ENCODE measurements at places on chromosomes 1 and 21.

- peak; percentile 15 for DNase-seq
These were observed 145.2 kb downstream of the TNR start for GRCh38 chr1:175597969-175598765.

GRCh38 chr1:26127235-26128163 is 15.9 kb downstream of the PDIK1L start:
- DNase-seq = no peak

- peak; percentile 31 for DNase-seq
These were observed 78.5 kb downstream of the LHX9 start for GRCh38 chr1:197995408-197996258.

DNA sequence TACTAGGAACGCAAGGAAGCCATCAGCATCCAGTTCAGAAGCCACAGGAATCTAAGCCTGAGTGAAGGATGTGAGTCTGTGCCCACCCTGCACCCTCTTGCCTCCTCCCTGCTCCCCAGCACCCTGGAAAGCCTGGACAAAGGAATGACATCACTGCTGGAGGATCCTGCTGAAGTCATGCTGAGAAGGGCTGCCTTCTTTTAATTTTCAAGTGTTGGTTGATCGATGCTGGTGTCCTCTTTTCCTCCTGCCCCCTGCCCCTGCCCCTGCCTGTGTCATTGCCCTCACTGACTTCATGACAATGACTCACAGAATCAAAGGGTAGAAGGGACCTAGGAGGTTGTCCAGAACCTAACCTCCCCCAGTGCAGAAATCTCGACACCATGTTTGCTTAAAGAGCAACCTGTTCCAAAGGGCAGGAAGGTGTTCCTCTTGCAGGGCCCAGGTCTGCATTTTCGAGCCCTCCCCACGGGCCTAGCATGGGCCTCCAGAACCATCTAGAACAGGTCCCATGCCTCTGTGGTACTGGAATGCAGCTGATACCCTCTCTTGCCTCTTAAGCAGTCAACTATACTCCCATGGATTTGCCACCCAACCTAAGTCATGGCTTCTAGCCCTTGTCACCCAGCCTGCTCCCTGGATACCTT is 9.6 kb downstream of the DHRS3 start:
- peak; percentile 7 for DNase-seq

DNA sequence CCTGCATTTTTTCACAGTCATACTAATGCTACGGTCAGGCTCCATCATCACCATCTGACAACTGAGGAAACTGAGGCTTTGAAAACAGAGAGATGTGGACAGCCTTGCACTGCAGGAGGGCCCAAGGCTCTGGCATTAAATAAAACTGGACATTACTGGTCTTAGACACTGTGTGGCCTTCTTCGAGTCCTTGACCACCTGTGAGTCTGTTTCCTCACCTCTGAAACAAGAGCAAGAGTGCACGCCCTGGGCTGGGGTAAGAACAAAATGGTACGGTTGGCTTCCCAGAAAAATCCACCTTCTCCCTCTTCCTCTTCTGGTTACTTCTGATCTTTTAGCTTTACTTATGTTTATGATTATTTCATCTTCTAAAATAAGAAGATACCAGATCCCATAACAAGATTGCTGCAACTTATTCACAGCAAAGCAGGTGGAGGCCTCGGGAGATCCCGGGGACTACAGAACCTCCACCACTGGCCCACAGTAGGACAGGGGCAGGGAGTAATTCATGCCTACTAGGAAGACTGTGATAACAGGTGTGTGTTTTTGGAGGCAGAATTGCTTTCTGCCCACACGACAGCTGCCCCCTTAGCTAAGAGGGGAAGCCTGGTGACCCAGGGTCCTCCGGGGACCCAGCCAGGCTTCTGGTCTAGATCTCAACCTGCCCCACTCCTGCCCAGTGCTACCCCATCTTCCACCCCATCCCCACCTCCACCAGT is 156.4 kb upstream of the EDN2 start:
- no peak for DNase-seq

GRCh38 chr1:201127755-201128455 is 921 bp upstream of the ASCL5 start:
- DNase-seq = peak; percentile 31

- peak; percentile 9 for DNase-seq
These were observed 22.4 kb upstream of the RSBN1 start for GRCh38 chr1:113834716-113835115.

GRCh38 chr1:185096531-185096930 is 51.2 kb downstream of the RNF2 start:
- peak; percentile 41 for DNase-seq

- DNase-seq = peak; percentile 1
These were observed 15.4 kb upstream of the RNU1-4 start for GRCh38 chr1:16724718-16725438.

- DNase-seq = peak; percentile 91
These were observed 97.7 kb upstream of the JUN start for GRCh38 chr1:58881471-58881994.

DNA sequence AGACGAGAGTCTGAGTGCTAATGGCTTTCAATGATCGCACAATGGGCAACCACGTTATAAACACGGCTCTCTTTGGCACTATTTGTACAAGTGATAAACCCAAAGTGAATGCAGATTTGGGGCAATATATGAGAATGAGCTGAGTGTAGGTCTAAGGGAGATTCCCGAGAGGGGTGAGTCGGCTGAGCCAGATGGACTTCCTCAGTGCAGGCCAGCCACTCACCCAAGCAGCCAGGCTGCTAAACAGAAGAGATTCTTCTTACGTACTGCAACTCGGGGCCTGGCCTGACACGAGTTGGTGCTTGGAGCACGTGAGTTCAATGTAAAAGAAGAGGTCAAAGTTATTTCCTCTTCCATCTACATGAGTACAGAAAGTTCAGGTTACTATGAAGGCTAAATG is 6.2 kb upstream of the MIXL1 start:
- DNase-seq = no peak

DNA sequence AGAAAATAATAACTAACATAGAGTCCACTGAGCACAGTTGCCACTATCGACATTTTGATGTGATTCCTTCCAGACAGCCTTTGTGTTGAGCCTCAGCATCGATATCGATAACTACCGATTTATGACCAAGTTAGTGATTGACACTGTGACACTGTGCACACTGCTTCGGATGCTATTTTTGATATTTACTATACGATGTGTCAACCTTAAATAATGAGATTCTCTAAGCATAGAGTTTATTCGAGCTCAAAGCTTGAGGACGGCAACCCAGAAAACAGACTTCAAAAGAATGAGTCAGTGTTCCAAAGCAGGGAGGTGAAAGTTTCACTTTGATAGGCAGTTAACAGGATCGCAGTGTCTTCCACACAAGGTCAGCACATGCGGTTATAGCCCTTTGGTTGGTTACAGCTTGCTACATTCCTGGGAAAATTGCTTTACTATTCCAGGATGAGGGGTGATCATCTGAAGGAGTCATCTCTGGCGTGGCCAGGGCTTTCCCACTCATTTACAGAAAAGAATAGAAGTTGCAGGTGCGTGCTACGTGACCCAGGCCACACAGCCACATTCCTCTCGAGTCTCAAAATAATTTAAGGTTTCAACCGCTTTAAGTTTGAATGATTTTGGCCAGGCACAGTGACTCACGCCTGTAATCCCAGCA is 53.6 kb upstream of the EFHD2 start:
- peak; percentile 86 for DNase-seq

DNA sequence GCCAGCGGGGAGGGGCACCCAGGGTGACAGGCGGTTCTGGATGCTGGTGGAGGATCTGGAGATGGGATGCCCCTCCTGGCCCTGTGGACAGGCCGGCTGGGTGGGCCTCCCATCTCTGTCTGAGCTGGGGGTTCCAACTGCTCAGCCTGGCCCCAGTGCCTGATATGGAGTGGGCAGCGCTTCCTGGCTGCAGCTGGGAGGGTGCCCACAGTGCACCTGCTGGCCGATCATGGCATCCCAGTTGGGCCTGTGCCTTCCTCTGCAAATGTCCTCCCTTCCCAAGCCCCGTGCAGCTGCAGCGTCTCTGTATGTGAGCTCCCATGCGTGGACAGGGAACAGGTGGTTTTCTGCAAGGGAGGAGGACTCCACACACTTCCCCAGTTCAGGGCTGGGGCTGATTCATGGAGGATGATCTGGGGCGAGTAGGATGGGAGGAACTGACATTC is 2.1 kb downstream of the PFKL start:
- peak; percentile 10 for DNase-seq

DNA sequence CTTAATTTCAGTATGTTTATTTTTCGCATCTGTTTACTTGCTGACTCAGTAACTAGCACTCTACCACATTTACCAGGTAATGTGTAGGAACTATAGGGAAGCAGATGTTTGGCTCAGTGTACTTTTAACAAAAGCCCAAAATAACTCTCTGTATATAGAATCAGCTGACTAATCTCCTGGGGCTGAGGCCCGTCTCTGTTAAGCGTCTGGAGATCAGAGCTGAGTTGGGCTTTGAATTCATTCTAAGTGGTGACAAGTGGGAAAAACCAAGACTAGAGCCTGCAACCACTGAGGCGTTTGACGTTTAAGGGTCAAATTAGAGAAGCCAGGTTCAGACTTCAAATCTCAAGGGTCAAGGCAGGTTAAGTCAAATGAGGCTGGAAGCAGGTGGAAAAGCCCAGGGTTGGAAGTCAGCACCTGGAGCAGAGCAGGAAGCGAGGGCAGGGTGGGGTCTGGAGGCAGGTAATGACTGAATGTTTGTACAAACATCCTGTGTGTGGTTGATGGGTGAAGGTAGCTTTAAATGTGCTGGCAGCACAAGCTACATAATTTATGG is 56.8 kb upstream of the LYST start:
- DNase-seq = peak; percentile 69

GRCh38 chr1:61436491-61437120 is 288.3 kb downstream of the TM2D1 start:
- no peak for DNase-seq

DNA sequence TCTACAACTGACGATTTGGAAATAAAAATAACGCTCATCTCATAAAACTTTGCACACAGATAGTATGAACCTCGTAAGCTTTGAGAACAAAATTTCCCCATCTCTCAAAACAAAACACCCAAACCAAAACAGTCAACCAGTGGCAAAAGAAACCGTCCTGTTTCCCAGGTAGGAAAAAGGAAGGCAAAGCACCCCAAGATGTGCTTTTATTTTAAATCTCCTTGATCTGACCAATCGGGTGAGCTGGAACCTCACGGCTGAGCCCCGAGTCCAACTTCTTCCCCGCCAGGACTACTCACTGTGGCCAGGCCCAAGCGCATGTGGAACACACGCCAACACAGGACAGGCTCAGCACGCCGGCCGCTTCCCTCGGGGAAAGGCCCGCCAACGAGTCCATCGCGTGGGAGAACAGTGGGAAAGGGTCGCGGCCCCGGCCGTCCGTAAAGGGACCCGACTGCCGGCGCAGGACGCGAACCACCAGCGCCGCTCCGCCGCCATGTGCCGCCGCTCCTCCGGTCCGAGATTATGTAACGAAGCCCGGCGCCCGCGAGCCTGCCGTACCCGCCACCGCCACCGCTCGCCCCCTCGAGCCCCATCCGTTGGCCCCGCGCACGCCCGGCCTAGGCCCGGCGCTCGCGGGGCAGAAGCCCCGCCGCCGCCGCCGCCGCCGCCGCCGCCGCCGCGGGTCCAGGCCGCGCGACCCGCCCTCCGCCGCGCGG is 759 bp downstream of the AHCTF1 start:
- DNase-seq = peak; percentile 43

GRCh38 chr1:25080294-25081209 is 150.5 kb upstream of the RUNX3 start:
- DNase-seq = peak; percentile 11

- peak; percentile 56 for DNase-seq
These were observed 978 bp downstream of the SLC39A1 start for GRCh38 chr1:153962088-153963029.

- peak; percentile 67 for DNase-seq
These were observed 538.3 kb upstream of the PKN2 start for GRCh38 chr1:88145752-88146151.

GRCh38 chr1:173392895-173393658 is 84.1 kb upstream of the PRDX6 start:
- DNase-seq = peak; percentile 97
